GM12878 (cell line): ENCODE measurements at places on chromosomes 2 and 18.
A peak's percentile ranks its signal among the peaks of the same experiment; 100 is the strongest.

GRCh38 chr2:157182834-157183396 lies 74.6 kb upstream of the GALNT5 start:
- DNase-seq = no peak

DNA sequence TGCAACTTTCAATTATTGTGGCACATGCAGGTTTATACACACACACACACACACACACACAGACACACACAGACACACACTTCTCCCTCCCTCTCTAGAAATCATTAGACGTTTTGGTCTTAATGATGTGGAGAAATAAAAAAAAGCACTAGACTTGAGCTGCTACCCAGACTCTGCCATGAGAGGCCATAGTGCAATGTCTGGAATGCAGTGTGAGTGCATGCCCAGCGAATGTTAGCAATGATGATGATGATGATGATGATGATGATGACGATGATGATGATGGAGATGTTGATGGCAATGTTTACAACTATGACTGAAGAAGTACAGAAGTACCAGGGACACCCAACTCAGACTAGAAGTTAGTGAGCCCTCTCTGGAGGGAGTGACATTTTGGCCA lies 23.8 kb upstream of the KLHL29 start:
- DNase-seq = no peak

- DNase-seq = no peak
Measured at GRCh38 chr2:65790676-65790935, 358.2 kb upstream of the SPRED2 start.

- DNase-seq = no peak
Measured at GRCh38 chr2:134104754-134105153, 149.1 kb upstream of the MGAT5 start.

GRCh38 chr2:162734866-162735265 lies 103.7 kb downstream of the KCNH7 start:
- DNase-seq = peak; percentile 15

- DNase-seq = no peak
Measured at GRCh38 chr18:25445430-25445829, 93.5 kb upstream of the ZNF521 start.

DNA sequence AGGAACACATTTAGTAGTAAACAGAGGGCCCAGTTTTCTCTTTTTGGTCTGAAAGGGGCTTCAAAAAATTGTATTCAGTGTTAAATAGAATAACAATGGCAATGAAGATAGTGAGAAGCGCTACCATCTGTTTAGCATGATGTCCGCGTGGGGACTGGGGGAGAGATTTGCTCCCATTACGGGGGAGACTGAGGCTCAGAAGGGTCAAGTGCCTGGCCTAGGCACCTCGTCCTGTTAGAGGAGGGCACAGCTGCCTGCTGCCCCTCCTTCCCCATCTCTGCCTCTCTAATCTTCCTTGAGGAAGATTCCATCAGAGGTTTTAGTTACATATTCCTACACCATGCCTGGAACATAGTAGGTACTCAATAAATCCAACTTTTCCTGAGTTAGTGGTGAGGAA lies 10.1 kb upstream of the TMEM185B start:
- DNase-seq = no peak

GRCh38 chr2:44479127-44479887 lies 117.6 kb downstream of the CAMKMT start:
- DNase-seq = peak; percentile 61

DNA sequence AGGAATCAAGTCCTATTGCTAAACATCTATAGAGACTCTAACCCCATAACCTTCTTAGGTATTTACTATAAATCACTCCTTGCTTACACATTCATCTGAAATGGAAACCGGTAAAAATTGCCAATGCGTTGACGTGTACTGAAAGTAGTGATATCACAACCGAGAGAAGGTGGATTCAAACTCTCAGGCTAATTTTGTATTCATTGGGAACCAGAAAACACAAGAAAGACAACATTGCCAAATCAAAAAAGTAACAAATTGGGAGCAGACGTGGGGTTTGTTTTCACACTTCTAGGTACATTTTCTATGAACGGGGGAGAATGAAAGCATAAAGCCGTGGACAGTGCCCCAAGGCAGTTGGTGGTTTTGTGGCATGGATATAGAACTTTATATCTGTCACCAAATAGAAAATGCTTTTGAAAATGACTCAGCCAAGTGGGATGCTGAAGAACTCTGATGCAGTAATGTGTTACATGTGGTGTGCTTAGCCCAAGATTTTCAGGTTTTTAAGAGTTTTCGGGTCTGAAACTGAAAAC lies 155.1 kb upstream of the RASGRP3 start:
- peak; percentile 2 for DNase-seq

GRCh38 chr2:238146884-238147544 lies 8.5 kb downstream of the KLHL30 start:
- DNase-seq = no peak

- no peak for DNase-seq
Measured at GRCh38 chr18:45349019-45349418, 266.3 kb upstream of the SLC14A2 start.

- no peak for DNase-seq
Measured at GRCh38 chr2:128446049-128446873, 127.6 kb upstream of the HS6ST1 start.

DNA sequence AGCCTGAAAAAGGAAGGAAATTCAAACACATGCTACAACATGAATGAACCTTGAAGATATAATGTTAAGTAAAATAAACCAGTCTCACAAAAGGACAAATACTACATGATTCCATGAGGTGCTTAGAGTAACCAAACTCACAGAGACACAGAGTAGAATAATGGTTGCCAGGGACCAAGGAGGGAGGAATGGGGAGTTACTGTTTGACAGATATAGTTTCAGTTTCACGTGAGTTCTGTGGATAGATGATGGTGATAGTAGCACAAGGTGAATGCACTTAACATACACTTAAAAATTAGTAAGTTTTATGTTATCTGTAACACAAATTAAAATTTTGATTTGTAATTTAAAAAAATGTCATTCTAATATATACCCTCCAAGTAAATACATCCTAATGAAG lies 106.9 kb upstream of the ACVR1C start:
- DNase-seq = no peak

GRCh38 chr2:190344276-190344827 lies 963 bp downstream of the INPP1 start:
- no peak for DNase-seq

- DNase-seq = no peak
Measured at GRCh38 chr2:238790833-238791230, 57.1 kb upstream of the TWIST2 start.

DNA sequence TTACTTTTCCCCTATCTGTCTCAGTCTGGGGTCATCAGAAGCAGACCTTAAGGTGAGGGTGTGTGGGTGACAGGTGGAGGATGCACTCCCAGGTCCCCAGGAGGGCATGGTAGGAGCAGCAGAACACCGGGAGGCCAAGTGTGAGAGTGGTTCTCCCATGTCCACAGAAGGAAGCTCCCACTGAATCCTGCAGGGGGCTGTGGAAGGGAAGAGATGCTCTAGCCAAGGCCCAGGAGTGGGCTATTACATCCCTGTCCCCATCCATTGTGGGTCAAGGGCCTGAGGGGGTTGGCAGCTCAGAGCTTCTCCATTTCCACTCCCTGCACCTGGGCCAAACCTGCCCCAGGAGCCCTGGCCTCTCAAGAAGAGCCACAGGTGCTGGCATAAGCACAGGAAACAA lies 86.4 kb upstream of the KCNE4 start:
- DNase-seq = no peak

DNA sequence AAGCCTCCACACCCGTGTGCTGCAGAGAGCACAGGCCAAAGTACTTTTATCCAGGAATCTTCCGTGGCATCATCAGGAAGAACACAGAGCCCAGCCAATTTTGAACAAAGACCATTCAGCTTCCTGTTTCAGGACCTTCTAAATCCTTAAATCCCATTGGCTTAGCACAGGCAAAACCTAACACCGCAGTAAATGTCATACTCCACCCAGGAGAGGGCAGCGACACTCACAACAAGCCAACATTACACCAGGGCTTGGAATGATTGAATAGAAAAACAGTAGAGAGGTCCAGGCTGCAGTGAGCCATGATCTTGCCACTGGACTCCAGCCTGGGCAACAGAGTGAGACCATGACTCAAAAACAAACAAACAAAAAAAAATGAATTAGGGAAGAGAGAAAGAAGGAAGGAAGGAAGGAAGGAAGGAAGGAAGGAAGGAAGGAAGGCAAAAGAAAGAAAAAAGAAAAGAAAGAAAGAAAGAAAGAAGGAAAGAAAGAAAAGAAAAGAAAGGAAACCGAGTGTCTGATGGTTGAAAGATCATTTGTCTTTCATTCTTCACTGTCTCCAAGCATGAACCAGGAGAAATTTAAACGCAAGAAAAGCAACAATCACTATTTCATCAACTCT lies 144.6 kb upstream of the SATB2 start:
- DNase-seq = no peak

DNA sequence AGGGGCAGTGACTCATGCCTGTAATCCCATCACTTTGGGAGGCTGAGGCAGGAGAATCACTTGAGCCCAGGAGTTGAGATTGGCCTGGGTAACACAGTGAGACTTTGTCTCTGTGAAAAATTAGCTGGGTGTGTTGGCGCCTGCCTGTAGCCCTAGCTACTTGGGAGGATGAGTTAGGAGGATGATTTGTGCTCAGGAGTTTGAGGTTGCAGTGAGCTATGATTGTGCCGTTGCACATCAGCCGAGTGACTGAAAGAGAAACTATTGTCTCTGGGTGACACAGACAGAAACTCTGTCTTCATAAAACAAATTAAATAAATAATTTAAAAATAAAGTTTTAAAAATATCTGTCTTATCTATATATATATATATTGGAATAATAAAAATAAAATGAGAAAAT lies 1844.6 kb upstream of the PIK3C3 start:
- no peak for DNase-seq

DNA sequence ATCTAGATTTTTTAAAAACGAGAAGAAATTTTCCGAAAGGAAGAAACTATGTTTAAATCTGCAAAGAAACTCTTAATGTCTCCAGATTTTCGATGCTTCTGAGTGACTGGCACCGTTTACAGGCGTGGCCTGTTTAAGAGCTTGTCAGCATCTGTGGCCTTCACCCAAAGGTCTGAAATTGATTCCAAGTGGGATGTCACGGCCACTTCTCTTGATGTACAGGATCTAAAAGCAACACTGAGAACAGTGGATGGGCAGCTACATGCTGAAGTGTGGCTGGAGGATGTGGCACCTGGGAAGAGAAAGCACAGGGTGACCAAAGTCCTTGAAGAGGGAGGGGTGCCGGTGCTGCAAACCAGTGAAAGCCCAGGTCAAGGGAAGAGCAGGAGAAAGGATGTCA lies 28.0 kb downstream of the EMILIN2 start:
- DNase-seq = no peak

GRCh38 chr2:1186421-1186820 lies 226.8 kb upstream of the TPO start:
- DNase-seq = no peak

DNA sequence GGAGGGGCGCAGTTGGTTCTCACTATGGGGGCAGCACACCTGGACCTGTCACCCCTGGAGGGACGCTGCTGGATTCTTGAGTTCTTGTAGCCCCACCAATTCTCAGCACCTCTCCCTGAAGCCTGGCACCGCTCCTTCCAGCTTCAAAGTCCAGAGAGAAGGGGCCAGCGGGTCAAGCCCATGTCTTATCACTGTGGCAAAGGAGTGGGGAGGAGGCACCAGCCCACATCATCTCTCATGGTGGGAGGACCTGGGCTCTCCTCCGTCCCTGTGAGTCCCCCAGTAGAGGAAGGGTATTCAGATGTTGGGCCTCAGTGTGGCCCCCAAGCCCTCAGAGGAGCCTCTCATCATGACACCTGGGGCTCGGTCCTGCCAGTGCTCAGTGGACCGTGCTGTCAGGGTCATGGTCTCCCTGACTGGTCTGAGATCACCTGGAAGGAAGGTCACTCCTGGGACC lies 67.4 kb downstream of the HS1BP3 start:
- DNase-seq = no peak

DNA sequence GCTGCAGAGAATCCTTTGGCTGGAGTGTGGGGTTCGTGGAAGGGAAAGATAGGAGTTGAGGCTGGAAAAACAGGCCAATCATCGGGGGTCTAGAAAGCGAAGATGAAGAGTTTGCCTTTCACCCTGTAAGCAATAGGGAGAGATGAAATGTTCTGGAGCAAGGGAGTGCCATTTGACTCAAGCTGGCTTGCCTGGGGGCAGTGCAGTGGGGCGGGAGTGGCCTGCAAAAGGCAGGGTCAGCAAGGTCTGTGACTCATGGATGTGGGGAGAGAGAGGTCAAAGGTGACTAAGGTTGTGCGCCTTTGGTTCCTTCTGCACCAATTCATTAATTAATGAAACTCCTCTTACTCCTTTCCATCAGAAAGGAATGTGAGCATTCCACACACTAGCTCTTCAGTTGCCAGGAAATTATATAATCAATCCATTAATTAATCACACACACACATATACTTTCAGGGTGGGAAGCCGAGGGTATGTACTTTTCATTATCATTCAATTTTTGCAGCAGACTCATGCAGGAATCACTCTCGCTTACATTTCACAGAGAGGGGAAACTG lies 227.6 kb downstream of the MYCN start:
- DNase-seq = no peak

DNA sequence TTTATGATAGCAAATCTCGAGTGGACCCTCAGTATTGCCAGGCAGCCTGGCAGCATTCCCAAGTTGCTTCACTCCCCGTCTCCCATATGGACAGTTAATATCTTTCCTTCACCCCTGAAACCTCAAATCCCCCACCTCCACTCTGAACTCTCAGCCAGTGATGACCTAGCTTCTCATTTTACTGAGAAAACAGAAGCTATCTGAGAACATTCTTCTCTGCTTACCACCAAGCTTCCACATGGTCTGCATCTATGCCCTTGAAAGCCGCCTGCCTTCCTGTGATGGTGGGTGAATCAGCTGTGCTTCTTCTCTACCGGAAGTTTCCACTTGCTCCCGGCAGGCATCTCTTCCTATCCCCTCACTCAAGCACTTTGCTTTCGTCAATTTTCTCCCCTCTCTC lies 529.2 kb downstream of the EPHA4 start:
- DNase-seq = no peak

DNA sequence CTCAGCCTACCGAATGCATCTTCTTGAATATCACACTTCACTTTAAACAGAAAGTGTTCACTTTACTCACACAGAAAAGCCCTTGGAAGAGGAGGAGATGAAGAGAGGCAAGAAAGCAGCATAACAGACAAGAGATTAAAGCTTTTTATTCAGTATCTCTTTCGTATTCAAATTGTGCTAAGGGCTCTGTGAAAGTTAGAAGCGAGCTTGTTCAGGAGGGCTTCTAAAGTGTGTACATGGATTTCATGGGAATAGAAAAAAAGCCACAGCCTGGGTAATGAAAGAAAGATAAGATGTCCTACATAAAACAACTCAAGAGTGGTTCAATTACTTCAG lies 531.9 kb downstream of the TMEM182 start:
- DNase-seq = no peak

DNA sequence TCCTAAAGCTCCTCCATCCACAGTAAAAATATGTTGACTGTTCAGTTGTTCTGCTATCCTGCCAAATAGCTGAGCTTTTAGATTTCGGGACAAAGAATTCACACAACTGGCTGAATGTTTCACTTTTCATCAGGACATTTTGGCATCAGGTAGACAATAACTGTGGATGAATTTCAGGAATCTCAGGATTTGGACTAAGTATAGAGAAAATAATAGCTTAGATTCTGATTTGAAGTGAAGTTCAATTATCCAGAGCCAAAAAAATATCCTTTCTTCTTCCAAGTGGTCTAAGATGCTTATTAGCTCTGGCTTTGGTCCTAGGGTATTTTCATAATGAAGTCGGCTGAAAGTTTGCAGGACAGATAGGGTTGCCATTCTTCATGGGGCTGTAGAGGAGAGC lies 16.1 kb downstream of the KCNE4 start:
- DNase-seq = no peak

GRCh38 chr2:200373973-200374416 lies 67.5 kb downstream of the SPATS2L start:
- peak; percentile 68 for DNase-seq

GRCh38 chr2:33366473-33366872 lies 110.0 kb upstream of the RASGRP3 start:
- no peak for DNase-seq
